ENCODE measurements at places on chromosomes 12 and 14. TPM values are rescaled to one million over a fixed set of nuclear protein-coding genes. Genes with fewer than 3 reads are reported as not detected.

Gene TAMALIN
- total RNA-seq: 19.8 TPM

DNA sequence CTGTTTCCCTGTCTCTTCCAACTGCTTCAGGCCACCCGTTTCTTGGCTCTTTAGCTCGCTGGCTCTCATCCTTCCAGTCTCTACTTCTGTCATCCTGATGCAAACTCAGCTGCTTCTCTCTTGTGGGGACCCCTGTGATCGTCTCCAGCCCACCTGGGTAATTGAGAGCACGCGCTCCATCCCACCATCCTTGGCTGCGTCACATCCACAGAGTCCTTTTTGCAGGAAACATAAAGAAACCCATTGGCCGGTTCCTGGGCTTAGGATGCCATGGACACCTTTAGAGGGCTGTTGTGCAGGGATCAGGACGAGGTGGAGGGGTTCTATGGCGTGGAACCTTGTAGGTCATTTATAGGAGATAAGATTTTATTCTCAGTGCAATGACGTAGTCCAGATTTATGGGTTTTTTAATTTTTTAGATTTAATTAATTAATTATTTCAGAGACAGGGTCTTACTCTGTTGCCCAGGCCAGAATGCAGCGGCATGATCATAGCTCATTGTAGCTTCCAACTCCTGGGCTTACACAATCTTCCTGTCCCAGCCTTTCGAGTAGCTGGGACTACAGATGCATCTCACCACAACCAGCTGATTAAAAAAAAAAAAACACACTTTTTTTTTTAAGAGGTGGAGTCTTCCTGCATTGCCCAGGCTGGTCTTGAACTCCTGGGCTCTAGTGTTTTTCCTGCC is 82.6 kb downstream of the CCDC92 start:
- DNase-seq: no peak

GRCh38 chr12:119613319-119613936 is 19.9 kb downstream of the TMEM233 start:
- no peak for DNase-seq

Gene HHIPL1
- total RNA-seq: 1.6 TPM

DNA sequence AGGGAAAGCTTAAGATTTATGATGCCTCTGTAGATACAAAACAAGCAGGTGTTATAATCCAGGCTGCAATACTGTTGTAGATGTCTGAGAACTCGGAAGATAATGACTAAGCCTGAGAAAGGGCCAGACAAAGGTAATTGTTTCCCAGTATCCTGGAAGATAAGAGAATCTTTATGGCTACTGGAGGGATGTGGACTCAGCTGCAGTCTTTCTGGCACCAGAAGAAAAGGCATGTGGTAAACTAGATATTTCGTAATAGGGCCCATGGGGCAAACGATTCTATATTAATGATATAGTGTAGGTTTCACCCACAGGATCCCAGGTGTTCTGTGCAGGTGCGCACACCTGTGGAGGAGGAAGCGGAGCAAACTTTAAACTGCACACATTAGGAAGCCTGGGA is 9.2 kb upstream of the APOLD1 start:
- DNase-seq: no peak

Gene OR4E2
- not detected for total RNA-seq

GRCh38 chr14:24207625-24208024 is 2.1 kb downstream of the TSSK4 start:
- no peak for DNase-seq

DNA sequence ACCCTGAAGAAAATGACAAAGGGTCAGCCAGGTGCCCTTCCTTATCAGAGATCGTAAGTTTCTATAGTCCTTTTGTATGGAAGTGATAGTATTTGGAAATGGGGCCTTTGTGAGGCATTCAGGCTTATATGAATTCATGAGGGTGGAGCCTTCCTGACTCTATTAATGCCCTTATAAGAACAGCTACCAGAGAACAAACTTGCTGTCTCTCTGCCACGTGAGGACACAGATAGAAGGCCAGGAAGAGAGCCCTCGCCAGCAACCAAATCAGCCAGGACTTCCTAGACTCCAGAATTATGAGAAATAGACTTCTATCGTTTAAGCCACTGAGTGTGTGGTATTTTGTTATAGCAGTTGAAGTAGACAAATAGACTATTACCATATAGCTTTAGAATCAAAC is 36.7 kb downstream of the TRMT5 start:
- DNase-seq: no peak

Gene GEMIN2
- 5.1 TPM for total RNA-seq

GRCh38 chr12:127241072-127241817 is 1025.7 kb upstream of the TMEM132C start:
- DNase-seq: no peak

Gene FSCB
- total RNA-seq: not detected

Gene IGFBP6
- total RNA-seq: 50.2 TPM
